Diencephalon (tissue), 1 donor: ENCODE measurements at places on chromosomes 13 and 19. TPM values are rescaled to one million over a fixed set of nuclear protein-coding genes. Genes with fewer than 3 reads are reported as not detected.

The ATP11A gene
- 12.2 TPM for total RNA-seq

The LRFN3 gene
- total RNA-seq = 21.2 TPM

The JSRP1 gene
- not detected for total RNA-seq

The C19orf85 gene
- total RNA-seq = not detected

The OR2Z1 gene
- total RNA-seq = not detected

The IGFL1 gene
- not detected for total RNA-seq

The GMIP gene
- total RNA-seq = 16.8 TPM

The VSIG10L gene
- total RNA-seq = 1.6 TPM

The MAST3 gene
- 12.7 TPM for total RNA-seq

The MBD3L2 gene
- total RNA-seq = not detected

The FUT2 gene
- total RNA-seq = 0.46 TPM

The CGB3 gene
- not detected for total RNA-seq

The CEACAM1 gene
- total RNA-seq = 0.23 TPM

The ZNF581 gene
- total RNA-seq = 7.8 TPM

The CBLC gene
- 0.23 TPM for total RNA-seq

The GALP gene
- total RNA-seq = not detected

The PEAK3 gene
- not detected for total RNA-seq

The PDS5B gene
- 141 TPM for total RNA-seq

The SLITRK1 gene
- total RNA-seq = 31.8 TPM

The CD177 gene
- 1.8 TPM for total RNA-seq

The ZNF154 gene
- 31.4 TPM for total RNA-seq

The TGFBR3L gene
- total RNA-seq = not detected

The RPL18 gene
- 1,122 TPM for total RNA-seq

The TUBA3C gene
- total RNA-seq = not detected

The RGL3 gene
- not detected for total RNA-seq

The LIM2 gene
- total RNA-seq = not detected

The MUC16 gene
- not detected for total RNA-seq

The FCAR gene
- total RNA-seq = 0.92 TPM

The ACER1 gene
- not detected for total RNA-seq

The PTH2 gene
- not detected for total RNA-seq

The TTYH1 gene
- total RNA-seq = 191 TPM

The ZNF613 gene
- total RNA-seq = 10.4 TPM

The ERICH4 gene
- not detected for total RNA-seq

The TMIGD2 gene
- 1.4 TPM for total RNA-seq

The GTF2F1 gene
- 43.6 TPM for total RNA-seq

The CD209 gene
- 0.69 TPM for total RNA-seq

The SPPL2B gene
- 29.3 TPM for total RNA-seq

The SERP2 gene
- 22.1 TPM for total RNA-seq

The TLE2 gene
- total RNA-seq = 27.2 TPM

The COX7A1 gene
- total RNA-seq = 2.3 TPM

The FAM216B gene
- 17.8 TPM for total RNA-seq

The ZNF726 gene
- total RNA-seq = 15.0 TPM

The IGFL3 gene
- total RNA-seq = not detected

The ZNF738 gene
- total RNA-seq = 39.7 TPM

The CXCL17 gene
- not detected for total RNA-seq

The TEAD2 gene
- 10.8 TPM for total RNA-seq

The CEACAM4 gene
- total RNA-seq = not detected

The CRB3 gene
- total RNA-seq = 1.6 TPM

The ZNF582 gene
- 6.7 TPM for total RNA-seq

The ICAM4 gene
- total RNA-seq = 0.46 TPM

The PALM3 gene
- total RNA-seq = 6.0 TPM

The STK24 gene
- 38.1 TPM for total RNA-seq

The ZNF543 gene
- 26.5 TPM for total RNA-seq

The CFAP97D2 gene
- total RNA-seq = 0.23 TPM

The CLEC17A gene
- 0.46 TPM for total RNA-seq

The NFILZ gene
- total RNA-seq = not detected
